ENCODE measurements at places on chromosomes 3 and 15. TPM values are rescaled to one million over a fixed set of nuclear protein-coding genes. Genes with fewer than 3 reads are reported as not detected.

DNA sequence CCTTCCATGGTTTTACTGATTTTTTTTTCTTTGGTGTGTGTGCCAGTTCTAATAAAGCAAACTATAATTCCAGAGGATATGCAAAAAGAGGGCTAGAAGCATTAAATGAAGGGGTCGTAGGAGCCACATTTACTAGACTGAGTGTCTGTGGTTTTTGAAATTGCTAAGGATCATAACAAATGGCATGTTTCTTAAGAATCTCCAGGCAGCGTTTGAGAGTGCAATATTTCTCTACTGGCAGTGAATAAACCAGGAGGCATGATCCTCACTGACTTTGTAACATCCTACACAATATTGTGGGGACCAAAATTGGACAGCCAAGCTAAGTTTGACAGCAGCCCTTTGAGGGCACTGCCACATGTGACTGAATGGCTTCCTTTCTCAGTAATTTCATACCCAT, 115.9 kb upstream of the CCNL1 start:
- DNase-seq, result no peak

DNA sequence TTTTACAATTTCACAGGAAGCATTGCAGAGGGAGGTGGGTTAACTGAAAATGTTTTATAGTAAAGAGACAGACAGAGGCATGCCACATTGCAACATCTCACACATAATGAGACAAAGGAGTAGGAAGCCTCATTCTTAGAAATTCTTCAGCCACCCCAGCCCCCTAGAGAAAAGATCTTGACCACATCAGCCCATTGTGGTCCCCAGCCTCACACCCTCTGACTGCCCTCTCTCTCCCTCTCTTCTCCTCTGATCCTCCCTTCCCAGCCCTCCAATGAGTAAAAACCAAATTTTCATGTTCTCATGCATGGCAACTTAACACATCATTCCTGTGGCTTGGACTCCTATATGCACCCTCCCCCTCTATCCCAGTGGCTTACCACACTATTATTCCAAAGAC, 174.1 kb downstream of the UACA start:
- DNase-seq, result no peak

Gene DPPA4
- polyA plus RNA-seq, result 12.3 TPM

Gene ULK4
- polyA plus RNA-seq, result 4.8 TPM

Gene RPP14
- 20.2 TPM for polyA plus RNA-seq

DNA sequence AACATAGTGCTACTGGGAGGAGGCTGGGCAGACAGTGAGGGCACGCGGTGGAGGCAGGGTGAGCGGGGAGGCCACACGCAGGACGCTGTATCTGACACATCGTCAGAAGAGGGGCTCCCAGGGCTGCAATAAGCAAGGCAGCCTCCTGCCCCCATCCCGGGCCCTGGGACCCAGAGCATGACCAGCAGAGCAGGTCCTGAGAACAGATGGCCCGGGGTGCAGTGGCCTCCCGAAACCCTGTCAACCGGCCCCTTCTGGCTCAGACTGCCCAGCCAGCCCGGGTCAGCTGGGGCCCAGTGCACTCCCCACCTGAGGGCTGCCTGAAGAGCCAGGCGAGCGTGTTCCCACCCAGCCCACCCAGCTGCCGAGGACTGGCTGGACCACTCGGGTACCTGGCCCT, 37.4 kb downstream of the DNAJB8 start:
- no peak for DNase-seq

- DNase-seq, result no peak
Observed at GRCh38 chr3:30847592-30847991, 46.9 kb downstream of the GADL1 start.

Gene DLL4
- polyA plus RNA-seq, result 5.8 TPM

Gene TICRR
- polyA plus RNA-seq, result 7.2 TPM

- no peak for DNase-seq
Observed at GRCh38 chr3:190554197-190554596, 40.3 kb downstream of the IL1RAP start.

DNA sequence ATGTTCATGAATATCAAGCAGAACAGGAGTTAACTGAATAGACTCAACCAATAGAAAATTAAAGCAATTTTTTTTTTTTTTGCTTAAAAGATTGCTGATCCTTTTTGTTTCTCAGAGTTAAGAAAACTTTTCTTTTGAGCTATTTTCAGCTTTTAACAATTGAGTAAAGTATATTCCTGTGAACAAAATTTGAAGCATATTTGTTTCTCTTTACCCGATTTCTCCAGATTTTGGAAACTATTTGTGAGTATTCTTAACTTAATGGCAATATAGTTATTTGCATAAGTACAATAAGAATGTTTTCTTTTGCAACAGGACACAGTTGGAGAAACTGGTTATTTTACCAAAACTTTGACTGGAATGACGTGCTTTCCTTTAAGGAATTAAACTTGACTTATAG, 53.4 kb upstream of the C15orf39 start:
- no peak for DNase-seq

- DNase-seq, result no peak
Observed at GRCh38 chr3:4754180-4755086, 224.8 kb upstream of the BHLHE40 start.

DNA sequence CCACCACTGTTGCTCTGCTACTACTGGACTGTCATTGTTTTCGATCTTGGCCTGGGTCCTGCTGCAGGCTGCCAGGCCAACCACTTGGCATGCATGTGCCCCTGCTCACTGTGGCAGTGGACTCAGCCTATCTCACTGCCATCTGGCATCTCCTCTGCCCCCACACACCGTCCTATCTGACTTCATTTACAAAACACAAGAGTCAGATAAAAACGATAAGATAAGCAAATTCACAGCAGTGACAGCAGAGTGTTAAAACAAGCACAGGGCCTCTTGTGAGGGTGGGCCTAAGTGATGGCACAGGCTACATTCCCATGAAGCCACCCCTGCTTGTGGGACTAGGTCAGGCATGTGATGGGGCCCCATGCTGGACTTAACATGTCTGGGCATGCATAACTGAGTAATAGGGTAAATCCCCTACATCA, 68.1 kb downstream of the CRYGS start:
- DNase-seq, result no peak

DNA sequence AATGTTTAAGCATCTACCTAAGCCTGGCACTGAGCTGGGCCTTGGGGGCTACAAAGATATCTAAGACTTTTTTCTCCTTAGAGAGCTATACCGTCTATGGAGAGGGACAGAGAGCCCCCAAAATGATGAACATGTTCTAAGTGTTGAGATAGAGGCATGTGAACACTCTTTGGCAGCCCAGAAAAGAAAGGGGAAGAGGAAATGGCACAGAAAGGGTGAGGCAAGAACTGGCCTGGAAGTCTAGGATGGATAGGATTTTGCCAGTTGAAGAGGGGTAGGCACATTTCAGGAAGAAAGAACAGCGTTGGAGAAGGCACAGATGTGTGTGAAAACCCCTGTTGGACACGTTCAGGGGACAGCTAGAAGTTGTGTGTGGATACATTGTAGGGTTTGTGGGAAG, 276.2 kb upstream of the LRRFIP2 start:
- DNase-seq, result no peak

Gene MFGE8
- polyA plus RNA-seq, result 267 TPM

- DNase-seq, result no peak
Observed at GRCh38 chr3:158368271-158368670, 202.7 kb upstream of the MLF1 start.

DNA sequence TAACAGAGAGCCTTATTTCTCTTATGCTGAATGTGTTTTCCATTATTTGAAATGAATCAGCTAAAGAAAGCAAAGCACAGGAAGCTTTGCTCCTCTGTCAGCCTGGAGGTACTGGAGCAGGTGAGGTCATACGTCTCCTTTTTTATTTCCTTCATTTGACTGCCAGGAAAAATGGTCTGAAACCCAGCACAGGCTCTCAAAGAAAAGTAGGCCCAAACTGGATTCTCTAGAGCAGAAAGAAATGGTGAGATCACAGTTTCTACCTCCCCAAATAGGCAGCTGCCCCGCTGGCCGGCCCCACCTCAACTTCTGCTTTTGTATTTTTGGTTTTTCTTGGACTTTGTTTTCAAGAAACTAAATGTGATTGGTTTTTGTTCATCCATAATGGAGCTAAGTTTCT, 95.1 kb downstream of the RPL39L start:
- DNase-seq, result no peak

Gene MYEF2
- polyA plus RNA-seq, result 116 TPM

GRCh38 chr15:22956257-22956977, 23.8 kb downstream of the CYFIP1 start:
- DNase-seq, result no peak
